NCI-H2029 treated with DMSO at 0.1 percent for 48 hours (cell line): ENCODE measurements at places on chromosomes 7 and 10.

DNA sequence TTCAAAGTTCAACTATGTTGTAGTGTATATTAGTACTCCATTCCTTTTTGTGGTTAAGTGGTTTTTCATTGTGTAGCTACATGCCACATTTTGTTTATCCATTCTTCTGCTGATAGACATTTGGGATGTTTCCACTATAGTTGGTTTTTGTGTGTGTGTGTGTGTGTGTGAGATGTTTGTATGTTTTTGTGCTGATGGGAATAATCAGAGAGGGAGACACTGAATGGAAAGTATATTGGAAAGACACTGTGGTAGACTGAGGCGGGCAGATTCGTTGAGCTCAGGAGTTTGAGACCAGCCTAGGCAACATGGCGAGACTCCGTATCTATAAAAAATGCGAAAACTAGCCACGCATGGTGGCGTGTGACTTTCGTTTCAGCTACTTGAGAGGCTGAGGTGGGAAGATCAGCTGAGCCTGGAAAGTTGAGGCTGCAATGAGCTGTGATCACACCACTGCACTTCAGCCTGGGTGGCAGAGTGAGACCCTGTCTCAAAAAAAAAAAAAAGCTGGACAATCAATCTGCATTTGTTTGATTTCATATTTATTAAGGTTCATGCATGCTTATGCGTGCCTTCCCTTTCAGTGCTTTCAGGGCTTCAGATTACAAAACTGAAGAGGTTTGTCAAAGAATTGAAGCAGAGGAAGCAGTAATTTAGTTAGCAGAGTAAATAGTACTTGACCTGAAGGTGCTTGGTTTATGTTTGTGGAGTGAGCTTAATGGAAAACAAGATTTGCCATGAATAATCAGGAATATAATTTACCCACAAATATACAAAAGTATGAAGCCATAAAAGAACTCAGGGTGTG lies 14.7 kb downstream of the SEC24C start:
- DNase-seq = peak; percentile 42

GRCh38 chr10:70404787-70405036 lies 767 bp downstream of the EIF4EBP2 start:
- no peak for DNase-seq

- no peak for DNase-seq
Measured at GRCh38 chr10:92011560-92012214, 88.1 kb downstream of the BTAF1 start.

GRCh38 chr10:4270116-4270515 lies 485.1 kb upstream of the KLF6 start:
- DNase-seq = no peak

DNA sequence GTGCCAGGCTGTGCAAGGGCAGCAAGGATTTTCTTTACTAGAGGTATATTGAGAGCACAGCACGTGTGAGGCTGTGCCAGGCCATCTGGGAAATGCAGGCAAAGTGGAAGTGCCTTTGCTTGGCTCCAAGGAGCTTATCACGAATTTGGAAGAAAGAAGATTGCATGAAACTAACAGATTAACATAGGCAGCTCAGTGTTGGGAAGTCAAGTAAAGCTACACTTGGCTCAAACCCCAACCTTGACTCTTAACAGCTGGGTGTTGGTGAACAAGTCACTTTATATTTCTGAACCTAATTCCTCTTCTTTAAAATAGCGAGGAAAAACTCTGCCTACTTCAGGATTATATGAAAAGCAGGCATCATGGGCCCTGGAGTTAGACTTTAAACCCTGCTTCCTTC lies 105.2 kb downstream of the PLCE1 start:
- no peak for DNase-seq

- no peak for DNase-seq
Measured at GRCh38 chr7:110130669-110131068, 960.3 kb upstream of the LRRN3 start.

- no peak for DNase-seq
Measured at GRCh38 chr7:94660006-94660405, 4.1 kb upstream of the SGCE start.

DNA sequence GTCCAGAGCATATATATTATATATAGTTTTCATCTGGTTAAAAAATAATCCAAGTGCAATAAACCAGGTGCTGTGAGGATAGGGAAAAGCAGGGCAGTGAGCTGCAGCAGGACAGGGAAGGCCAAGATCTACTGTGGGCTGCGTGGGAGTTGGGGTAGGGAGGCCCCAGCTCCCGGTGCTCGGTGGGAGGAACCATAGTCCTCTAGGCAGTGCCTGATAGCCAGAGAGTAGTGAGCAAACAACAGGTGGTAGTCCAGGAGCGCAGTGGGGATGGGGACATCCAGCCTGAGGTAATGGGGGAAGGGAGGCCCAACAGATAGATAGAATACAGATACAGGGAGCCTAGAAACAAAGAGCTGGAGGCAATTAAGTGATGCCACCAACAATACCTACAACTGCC lies 4.1 kb upstream of the BMPR1A start:
- DNase-seq = no peak

GRCh38 chr10:69938541-69938991 lies 114.1 kb upstream of the MACROH2A2 start:
- DNase-seq = no peak

- no peak for DNase-seq
Measured at GRCh38 chr7:132771301-132771730, 195.0 kb upstream of the PLXNA4 start.

DNA sequence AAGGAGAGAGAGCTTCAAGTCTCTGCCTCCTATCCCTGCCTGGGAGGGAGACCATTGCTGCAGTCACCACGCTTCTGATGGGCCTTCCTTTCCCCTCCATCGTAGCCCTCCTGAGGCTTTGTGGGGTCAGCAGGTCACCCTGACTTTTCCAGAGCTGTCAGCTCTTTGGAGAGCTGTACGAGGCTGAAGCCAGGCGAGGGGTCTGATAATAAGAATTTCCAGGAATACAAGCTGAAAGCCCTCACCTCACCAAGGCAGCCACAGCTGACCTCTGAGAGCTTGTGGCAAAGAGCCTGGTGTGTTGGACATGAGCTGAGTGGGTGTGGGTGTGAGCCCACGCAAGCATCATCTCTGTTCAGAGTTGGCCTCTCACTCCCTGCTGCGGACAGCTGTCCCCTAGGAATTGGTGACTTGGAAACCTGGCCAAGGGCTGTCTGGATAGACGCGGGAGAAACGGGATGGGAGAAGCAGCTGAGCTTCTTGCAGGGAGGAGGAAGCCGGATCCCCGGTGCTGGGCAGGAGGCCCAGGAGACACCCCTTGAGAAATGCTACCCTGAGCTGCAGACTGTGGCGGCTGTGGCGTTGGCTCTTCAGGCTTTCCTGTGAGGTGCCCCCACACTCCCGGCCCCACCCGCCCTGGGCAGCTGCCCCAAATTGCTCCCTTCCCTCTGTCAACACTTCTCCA lies 122.1 kb upstream of the BTBD16 start:
- DNase-seq = no peak

GRCh38 chr7:35474100-35474499 lies 220.2 kb upstream of the TBX20 start:
- no peak for DNase-seq

- DNase-seq = no peak
Measured at GRCh38 chr10:15856328-15857015, 3.8 kb downstream of the MINDY3 start.

GRCh38 chr7:36943591-36944435 lies 219.5 kb upstream of the AOAH start:
- no peak for DNase-seq

GRCh38 chr10:29471544-29471859 lies 163.3 kb downstream of the SVIL start:
- DNase-seq = no peak

GRCh38 chr7:1819259-1819841 lies 149.3 kb downstream of the ELFN1 start:
- DNase-seq = no peak

GRCh38 chr10:91672021-91672608 lies 39.2 kb upstream of the PPP1R3C start:
- peak; percentile 31 for DNase-seq

- DNase-seq = no peak
Measured at GRCh38 chr10:122460891-122461293, 461 bp upstream of the HTRA1 start.

GRCh38 chr10:106571192-106571946 lies 593.1 kb downstream of the SORCS1 start:
- no peak for DNase-seq

DNA sequence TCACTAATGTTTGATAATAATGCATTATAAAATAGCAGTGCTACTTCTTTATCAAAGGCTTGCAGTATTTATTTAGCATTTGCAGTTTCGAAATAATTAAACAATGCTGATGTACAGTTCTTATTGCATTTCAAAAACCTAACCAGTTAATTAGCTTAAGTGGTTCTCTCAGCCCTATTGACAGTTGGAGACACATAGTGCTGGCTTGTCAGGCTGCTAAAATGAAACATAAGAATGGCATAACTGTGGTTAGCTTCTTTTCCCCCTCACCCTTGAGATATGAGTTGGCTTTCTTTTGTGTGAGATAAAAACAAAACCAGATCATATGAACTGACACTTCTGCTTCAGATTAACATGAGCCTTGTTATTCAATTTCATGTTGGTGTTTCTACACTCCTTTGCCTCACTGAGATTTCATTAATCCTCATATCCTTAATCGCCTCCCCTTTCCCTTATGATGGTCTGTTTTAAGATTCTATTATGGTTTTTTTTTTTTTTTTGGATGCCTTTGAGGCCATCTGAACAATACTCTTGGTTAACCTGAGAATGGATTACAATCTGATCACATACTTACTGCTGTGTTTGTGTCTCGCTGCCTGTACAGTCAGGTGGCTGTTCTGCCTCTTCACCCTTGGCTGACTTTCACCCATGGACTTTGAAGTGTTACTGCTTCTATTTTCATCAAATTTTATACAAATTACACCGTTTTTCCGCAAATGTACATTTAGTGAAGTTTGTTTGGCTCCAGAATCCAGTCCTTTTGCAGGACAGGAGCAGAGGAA lies 108.0 kb downstream of the SDK1 start:
- peak; percentile 6 for DNase-seq

GRCh38 chr7:63030061-63030460 lies 968.6 kb upstream of the ZNF722 start:
- no peak for DNase-seq

DNA sequence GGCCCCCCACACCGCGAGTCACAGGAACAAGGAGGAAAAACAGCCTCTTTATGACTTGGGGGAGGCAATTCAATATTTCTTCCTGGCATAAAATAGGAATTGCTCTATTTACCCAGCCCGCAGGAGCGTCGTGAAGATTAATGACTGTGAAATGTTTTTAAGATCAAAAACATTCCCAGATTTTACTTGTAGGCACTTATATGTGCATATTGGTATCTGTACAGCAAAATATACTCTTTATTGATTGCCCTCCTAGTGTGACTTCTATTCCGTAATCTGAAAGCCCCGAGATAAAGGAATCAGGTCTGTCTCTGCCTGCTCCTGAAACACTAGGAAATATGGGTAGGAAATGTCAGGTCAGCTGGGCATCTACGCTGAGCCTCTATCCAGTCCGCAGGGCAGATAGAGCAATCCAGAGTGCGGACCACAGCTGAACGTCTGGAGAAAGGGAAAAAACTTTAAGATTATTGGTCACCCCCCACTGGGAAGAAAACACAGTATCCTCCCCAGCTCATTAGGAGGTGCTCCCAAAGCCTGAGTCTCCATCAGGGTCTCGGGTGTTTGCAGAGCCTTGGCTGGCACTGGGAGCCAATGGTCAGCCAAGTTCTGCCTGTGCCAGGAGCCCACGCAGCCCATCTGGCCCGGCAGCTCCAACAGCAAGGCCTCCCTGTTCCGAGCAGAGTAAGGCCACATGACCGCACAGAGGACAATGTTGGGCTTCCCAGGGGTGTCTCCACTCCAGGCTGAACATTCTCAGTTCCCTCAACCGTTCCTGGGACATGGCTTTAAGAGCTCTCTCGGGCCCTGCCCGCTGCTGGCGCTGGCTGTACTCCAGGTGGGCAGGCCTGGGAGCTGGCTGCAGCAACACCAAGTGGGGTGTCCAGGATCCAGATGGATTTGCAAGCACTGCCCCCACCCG lies 7.7 kb downstream of the CTBP2 start:
- DNase-seq = no peak

DNA sequence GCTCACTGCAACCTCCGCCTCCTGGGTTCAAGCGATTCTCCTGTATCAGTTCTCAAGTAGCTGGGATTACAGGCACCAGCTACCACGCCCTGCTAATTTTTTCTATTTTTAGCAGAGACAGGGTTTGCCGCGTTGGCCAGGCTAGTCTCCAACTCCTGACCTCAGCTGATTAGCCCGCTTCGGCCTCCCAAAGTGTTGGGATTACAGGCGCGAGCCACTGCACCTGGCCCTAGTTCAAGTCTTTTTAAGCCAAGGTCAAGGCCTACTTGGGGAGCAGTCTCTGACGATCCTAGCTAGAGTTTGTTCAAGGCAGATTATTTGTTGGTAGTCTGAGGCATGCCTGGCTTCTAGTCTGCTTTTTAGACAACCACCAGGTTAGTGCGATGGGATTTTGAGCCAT lies 709.5 kb upstream of the COBL start:
- DNase-seq = no peak

DNA sequence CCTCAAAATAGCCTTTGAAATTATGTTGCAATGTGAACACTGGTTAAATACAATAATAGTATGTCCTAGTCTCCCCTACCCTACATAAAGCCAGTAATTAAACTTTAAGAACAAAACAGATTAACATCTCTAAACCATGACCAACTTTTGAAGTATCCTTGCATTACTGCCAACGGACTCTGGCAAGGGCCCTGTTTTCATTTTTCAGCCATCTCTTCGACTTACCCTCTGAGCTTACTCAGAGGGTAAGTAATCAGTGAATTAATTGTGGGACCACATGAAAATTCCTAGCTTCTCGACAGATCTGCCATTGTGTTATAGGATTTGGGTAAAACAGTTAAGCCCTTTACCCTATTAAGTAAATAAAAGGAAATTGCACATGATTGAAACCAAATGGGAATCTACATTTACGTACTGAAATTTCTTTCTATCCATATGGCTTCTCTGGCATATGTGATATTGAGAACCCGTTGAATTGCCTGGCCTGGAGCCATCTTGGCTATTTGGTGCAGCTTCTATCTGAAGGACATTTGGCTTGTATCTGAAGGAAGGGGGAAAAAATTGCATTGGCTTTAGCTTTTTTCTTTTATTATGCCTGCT lies 39.6 kb downstream of the DYNC1I1 start:
- DNase-seq = no peak

GRCh38 chr10:25758041-25758457 lies 176.0 kb upstream of the MYO3A start:
- DNase-seq = peak; percentile 6

- no peak for DNase-seq
Measured at GRCh38 chr10:119005362-119006043, 24.0 kb upstream of the NANOS1 start.

- no peak for DNase-seq
Measured at GRCh38 chr10:130497056-130498010, 361.1 kb downstream of the GLRX3 start.

DNA sequence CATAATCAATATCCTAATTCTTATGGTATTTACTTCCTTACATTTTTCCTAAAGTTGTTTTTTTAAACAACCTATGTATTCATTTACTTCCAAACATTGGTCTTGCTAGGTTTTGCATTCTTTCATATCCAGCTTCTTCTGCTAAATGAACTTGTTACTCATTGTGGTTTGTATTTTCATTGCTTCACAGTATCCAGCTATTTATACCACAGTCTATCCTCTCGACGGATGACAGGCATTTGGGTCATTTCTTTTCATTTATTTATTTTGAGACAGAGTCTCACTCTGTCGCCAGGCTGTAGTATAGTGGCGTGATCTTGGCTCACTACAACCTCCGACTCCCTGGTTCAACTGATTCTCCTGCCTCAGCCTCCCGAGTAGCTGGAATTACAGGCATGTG lies 66.8 kb downstream of the CCDC6 start:
- DNase-seq = no peak

GRCh38 chr10:72164617-72165016 lies 51.2 kb upstream of the ANAPC16 start:
- no peak for DNase-seq

- no peak for DNase-seq
Measured at GRCh38 chr10:36779238-36779846, 346.1 kb upstream of the ANKRD30A start.
